ENCODE measurements at places on chromosomes 7 and 10. TPM values are rescaled to one million over a fixed set of nuclear protein-coding genes. Genes with fewer than 3 reads are reported as not detected.
A peak's percentile ranks its signal among the peaks of the same experiment; 100 is the strongest.

DNA sequence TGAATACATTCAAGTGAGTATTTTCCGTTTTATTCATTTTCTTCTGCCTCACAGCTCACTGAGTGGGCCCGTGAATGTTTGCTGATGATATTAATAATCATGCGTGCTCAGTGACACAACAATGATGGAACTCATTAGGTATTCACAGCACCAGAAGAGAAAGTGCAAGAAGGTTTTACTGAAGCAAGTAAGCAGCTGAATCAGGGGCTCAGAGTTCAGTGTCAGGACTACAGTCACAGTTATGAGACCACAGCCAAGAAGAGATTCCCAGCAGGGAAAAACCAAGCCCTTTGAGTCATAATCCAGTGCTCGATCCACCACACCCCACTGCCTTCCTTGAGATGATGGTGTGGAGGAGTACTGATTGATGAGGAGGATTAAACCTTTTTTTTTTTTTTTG, 247.4 kb downstream of the KIAA1217 start:
- peaks cover 2% of the 10 kb centered on the region for H3K36me3 ChIP-seq
- peak overlapping the region; percentile 67 for H3K27ac ChIP-seq
- H3K4me3 ChIP-seq, result no peak overlapping the region
- H3K27me3 ChIP-seq, result no peaks in the 10 kb centered on the region
- peak; percentile 75 for DNase-seq

DNA sequence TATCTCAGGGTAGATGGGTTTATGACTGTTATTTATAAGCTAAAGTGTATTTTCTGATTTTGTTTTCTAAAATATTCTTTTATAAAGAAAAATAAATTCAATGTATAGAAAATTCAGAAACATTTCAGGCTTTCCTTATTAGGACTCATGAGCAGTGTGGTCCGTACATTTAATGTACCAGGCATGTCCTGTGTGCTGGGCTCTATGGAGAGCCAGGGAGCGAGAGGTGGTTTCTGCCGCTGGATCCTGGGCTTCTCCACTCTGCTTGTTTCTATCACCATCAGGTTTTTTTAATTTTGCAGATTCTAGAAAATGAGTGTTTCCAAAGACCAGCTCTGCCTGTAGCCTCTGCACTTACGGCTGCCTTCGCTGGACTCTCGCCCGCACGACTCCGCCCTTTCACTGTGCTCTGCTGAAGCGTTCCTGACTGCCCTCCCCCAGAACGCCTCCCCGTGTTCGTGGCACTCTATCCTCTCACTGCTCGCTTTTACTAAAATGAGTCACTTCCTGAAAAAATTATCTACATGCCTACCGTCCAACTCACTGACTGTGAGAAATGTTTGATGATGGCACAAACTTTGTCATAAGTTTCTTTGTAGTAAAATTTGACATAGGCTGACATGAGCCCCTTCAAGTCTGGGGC, 188.5 kb downstream of the ZMYND11 start:
- no peaks in the 10 kb centered on the region for H3K36me3 ChIP-seq
- H3K27me3 ChIP-seq, result no peaks in the 10 kb centered on the region
- peak overlapping the region; percentile 59 for H3K27ac ChIP-seq
- DNase-seq, result peak; percentile 93

DNA sequence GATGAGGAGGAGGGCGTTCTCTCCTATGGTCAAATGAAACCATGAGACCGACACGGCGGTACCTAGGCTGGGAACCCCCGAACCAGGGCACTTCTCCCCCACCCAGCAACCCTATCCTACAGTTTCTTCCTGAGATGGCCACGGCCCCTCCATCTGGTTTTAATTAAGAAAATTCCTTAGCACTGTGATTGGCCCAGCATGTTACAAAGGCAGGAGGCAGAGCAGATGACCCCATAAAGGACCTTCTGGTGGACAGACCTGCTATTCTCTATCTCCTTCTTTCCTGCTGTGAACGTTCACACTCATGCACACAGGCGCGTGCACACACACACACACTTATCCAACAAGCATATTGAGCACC, 129.4 kb downstream of the RGS10 start:
- no peak for DNase-seq
- H3K4me3 ChIP-seq, result no peak overlapping the region
- H3K36me3 ChIP-seq, result no peaks in the 10 kb centered on the region
- peaks cover 4% of the 10 kb centered on the region for H3K4me1 ChIP-seq
- H3K27me3 ChIP-seq, result no peaks in the 10 kb centered on the region

- no peaks in the 10 kb centered on the region for H3K27me3 ChIP-seq
- no peaks in the 10 kb centered on the region for H3K36me3 ChIP-seq
- no peak overlapping the region for H3K4me3 ChIP-seq
- no peak overlapping the region for H3K27ac ChIP-seq
These were observed 59.2 kb downstream of the HSPA12A start for GRCh38 chr10:116683166-116683565.

GRCh38 chr7:128904381-128905197, 5.9 kb downstream of the KCP start:
- no peaks in the 10 kb centered on the region for H3K4me1 ChIP-seq
- no peak overlapping the region for H3K27ac ChIP-seq
- no peaks in the 10 kb centered on the region for H3K27me3 ChIP-seq
- no peaks in the 10 kb centered on the region for H3K36me3 ChIP-seq
- peak; percentile 76 for DNase-seq

GRCh38 chr10:101968286-101968939, 87.6 kb downstream of the ARMH3 start:
- H3K4me3 ChIP-seq, result no peak overlapping the region
- H3K27ac ChIP-seq, result no peak overlapping the region
- no peaks in the 10 kb centered on the region for H3K27me3 ChIP-seq
- no peak for DNase-seq
- H3K4me1 ChIP-seq, result peaks cover 15% of the 10 kb centered on the region

GRCh38 chr10:58175990-58176900, 91.4 kb downstream of the IPMK start:
- H3K4me3 ChIP-seq, result no peak overlapping the region
- no peaks in the 10 kb centered on the region for H3K27me3 ChIP-seq
- no peak for DNase-seq
- no peak overlapping the region for H3K27ac ChIP-seq
- H3K4me1 ChIP-seq, result peaks cover 8% of the 10 kb centered on the region
- no peaks in the 10 kb centered on the region for H3K36me3 ChIP-seq

- peak; percentile 71 for DNase-seq
- H3K36me3 ChIP-seq, result no peaks in the 10 kb centered on the region
- H3K4me1 ChIP-seq, result peaks cover 36% of the 10 kb centered on the region
- H3K27me3 ChIP-seq, result no peaks in the 10 kb centered on the region
- H3K27ac ChIP-seq, result no peak overlapping the region
These were observed 179.4 kb downstream of the CACNA2D1 start for GRCh38 chr7:82263920-82264782.

GRCh38 chr7:24914465-24914859, 65.5 kb downstream of the OSBPL3 start:
- no peak for DNase-seq
- peaks cover 25% of the 10 kb centered on the region for H3K4me1 ChIP-seq
- no peaks in the 10 kb centered on the region for H3K36me3 ChIP-seq
- no peak overlapping the region for H3K4me3 ChIP-seq

DNA sequence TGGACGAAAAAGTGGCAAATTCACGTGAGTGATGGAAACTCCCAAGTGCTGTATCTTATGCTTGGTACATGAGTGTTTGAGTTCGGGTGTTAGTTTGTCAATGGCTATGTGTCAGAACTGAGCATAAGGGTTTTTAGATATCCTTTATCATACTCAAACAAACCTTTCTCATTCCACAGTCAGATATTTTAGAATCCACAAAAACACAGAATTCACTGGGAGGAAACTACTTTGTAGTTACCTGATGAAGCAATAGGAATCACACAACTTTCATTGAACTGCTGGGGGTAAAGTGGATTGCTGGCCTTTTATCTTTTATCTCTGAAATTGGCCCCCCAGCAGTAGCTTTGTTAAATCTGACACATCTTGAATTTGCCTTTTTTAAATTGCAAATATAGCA, 64.0 kb downstream of the DKK1 start:
- no peak overlapping the region for H3K4me3 ChIP-seq
- no peak overlapping the region for H3K27ac ChIP-seq
- no peaks in the 10 kb centered on the region for H3K4me1 ChIP-seq

GRCh38 chr10:90148116-90148855, 446.9 kb downstream of the KIF20B start:
- no peak overlapping the region for H3K4me3 ChIP-seq
- H3K27ac ChIP-seq, result no peak overlapping the region
- no peaks in the 10 kb centered on the region for H3K27me3 ChIP-seq
- peak; percentile 19 for DNase-seq

- no peaks in the 10 kb centered on the region for H3K27me3 ChIP-seq
- H3K27ac ChIP-seq, result no peak overlapping the region
- no peaks in the 10 kb centered on the region for H3K4me1 ChIP-seq
- no peak for DNase-seq
- H3K4me3 ChIP-seq, result no peak overlapping the region
- H3K36me3 ChIP-seq, result no peaks in the 10 kb centered on the region
These were observed 587.9 kb upstream of the GALNT17 start for GRCh38 chr7:70544016-70544415.

DNA sequence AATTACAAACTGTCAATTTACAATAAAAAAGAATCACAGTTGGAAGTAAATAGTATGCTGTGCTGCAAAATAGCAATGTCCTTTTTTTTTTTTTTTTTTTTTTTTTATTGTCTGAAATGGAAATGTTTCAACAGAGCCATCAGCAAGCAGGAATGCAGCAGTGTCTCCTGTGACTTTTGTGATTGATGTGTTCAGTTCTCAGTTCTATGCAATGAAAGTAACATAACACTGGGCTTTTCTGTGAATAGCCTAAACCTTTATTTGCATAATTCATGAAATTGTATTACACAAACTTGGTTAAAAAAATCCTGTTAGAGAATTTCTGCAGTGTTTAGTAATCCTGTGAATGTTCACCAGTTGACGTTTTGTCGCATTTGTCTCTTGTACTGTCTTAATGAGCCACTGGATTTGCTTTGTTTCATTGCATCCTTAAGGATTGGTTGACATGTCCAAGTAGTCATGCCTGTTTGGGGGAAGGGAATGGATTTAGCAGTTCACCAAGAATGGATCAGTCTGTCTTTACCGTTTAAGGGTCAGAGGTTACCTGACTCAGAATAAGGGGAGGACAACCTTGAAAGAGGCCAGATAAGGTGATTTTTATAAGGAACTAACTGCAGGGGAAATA, 192.7 kb downstream of the MLLT10 start:
- H3K27ac ChIP-seq, result peak overlapping the region; percentile 80
- H3K4me3 ChIP-seq, result peak overlapping the region; percentile 30
- no peaks in the 10 kb centered on the region for H3K36me3 ChIP-seq
- peaks cover 91% of the 10 kb centered on the region for H3K4me1 ChIP-seq

DNA sequence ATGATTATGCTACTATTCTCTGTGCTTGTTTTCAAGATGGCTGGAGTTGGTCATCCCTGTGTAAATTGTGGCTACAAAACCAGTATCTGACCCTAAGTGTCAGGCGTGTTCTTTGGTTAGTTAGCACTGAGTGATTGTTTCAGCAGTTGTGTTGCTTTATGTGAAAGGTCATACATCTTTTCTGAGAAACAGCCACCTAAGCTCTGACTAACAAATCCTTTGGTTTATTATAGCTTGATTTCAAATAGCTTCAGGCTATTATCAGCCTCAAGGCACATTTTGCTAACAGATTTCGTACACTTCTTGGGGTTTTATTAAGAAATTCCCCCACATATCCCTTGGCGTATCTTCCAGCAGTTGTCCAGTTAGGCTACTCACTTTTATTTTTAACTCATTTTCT, 4.8 kb upstream of the ADRB1 start:
- no peak overlapping the region for H3K27ac ChIP-seq
- H3K4me3 ChIP-seq, result no peak overlapping the region
- DNase-seq, result no peak
- H3K36me3 ChIP-seq, result no peaks in the 10 kb centered on the region
- peaks cover 32% of the 10 kb centered on the region for H3K4me1 ChIP-seq
- H3K27me3 ChIP-seq, result no peaks in the 10 kb centered on the region

DNA sequence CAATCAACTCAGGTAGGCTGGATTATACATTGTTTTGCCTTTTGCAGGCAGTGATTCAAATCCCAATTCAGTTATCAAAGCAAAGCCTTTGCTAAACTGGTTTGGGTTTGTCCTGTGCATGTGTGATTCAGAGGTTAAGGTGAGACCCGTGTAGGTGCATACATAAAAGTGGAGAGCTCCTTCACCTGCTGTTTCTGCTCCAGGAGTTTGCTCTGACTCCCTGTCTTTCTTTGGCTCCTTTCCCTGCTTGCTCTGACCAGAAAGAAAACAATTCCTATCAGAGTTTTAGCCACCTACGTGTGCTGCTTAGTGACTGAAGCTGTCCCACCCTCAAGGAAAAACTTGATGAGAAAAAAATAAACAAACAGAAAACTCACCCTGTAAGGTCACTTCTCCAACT, 101.1 kb downstream of the TPST1 start:
- no peak for DNase-seq
- no peak overlapping the region for H3K4me3 ChIP-seq
- H3K27ac ChIP-seq, result no peak overlapping the region
- no peaks in the 10 kb centered on the region for H3K27me3 ChIP-seq
- H3K36me3 ChIP-seq, result no peaks in the 10 kb centered on the region

- H3K27ac ChIP-seq, result no peak overlapping the region
- no peaks in the 10 kb centered on the region for H3K4me1 ChIP-seq
- H3K4me3 ChIP-seq, result no peak overlapping the region
- no peak for DNase-seq
- H3K36me3 ChIP-seq, result no peaks in the 10 kb centered on the region
These were observed 33.4 kb downstream of the PRKAR2B start for GRCh38 chr7:107077699-107078516.

- no peak for DNase-seq
- H3K27me3 ChIP-seq, result no peaks in the 10 kb centered on the region
- peaks cover 11% of the 10 kb centered on the region for H3K4me1 ChIP-seq
These were observed 727.8 kb downstream of the GRID1 start for GRCh38 chr10:85638797-85639196.

- no peaks in the 10 kb centered on the region for H3K36me3 ChIP-seq
- H3K27ac ChIP-seq, result no peak overlapping the region
- no peak overlapping the region for H3K4me3 ChIP-seq
- DNase-seq, result no peak
- H3K27me3 ChIP-seq, result no peaks in the 10 kb centered on the region
- H3K4me1 ChIP-seq, result no peaks in the 10 kb centered on the region
These were observed 977.2 kb downstream of the LRMDA start for GRCh38 chr10:76408646-76409045.

WNT8B gene
- total RNA-seq, result not detected

TNS3 gene
- total RNA-seq, result 0.04 TPM

ZNF853 gene
- total RNA-seq, result 3.4 TPM

AZGP1 gene
- total RNA-seq, result not detected

NPTX2 gene
- 2.0 TPM for total RNA-seq

SORCS1 gene
- 0.50 TPM for total RNA-seq

CRYGN gene
- 0.13 TPM for total RNA-seq

NPSR1 gene
- total RNA-seq, result not detected

FAM25A gene
- total RNA-seq, result not detected

HNRNPA2B1 gene
- 1,229 TPM for total RNA-seq
